ENCODE measurements at places on chromosomes 6 and 20.
A peak's percentile ranks its signal among the peaks of the same experiment; 100 is the strongest.

GRCh38 chr6:89313006-89313405 is 2.1 kb downstream of the GABRR2 start:
- DNase-seq, result peak; percentile 86

DNA sequence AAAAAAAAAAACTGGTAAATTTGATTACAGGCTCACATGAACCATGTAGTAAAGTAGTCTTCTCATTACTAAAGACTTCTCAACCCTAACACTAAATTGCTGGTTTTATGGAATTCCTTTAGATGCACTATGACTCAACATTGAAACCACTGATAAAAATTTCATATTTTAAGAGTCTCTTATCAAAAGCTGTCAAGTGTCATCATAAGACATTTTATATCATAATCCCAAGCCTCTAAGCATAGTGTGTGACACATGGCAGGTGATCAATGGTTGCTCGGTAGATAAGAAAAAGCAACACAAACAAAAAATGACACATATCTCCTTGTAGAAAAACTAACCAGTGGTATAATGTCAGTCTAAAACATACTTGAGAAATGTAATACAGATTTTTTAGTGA is 258.4 kb downstream of the RNGTT start:
- DNase-seq, result no peak

- DNase-seq, result peak; percentile 52
Observed at GRCh38 chr20:51695574-51696303, 72.5 kb downstream of the ATP9A start.

GRCh38 chr20:37344506-37345338 is 1.2 kb upstream of the SRC start:
- no peak for DNase-seq

DNA sequence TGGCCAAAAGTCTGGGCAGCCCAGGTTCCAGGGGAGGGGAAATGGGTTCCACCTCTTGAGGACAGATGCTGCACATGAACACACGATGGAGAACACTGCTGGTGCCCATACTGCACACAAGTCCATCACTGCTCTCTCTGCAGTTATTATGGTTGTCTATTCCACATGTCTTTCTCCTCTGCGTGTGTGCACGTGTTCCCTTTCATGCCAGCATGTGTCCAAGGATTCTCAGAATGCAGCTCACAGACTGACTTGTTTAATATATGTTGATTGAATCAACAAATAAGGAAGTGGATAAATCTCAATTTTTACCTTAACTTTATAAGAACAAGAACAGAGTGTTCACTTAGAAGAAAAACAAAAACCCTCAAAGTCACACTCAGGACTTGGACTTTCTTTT is 158.9 kb downstream of the FNDC1 start:
- DNase-seq, result no peak

GRCh38 chr20:58692579-58693225 is at the start of gene NPEPL1:
TSS of gene NPEPL1 (plus strand) at chr20:58692800. CDS start at chr20:58692901, 101 bp downstream.
- peak; percentile 84 for DNase-seq

DNA sequence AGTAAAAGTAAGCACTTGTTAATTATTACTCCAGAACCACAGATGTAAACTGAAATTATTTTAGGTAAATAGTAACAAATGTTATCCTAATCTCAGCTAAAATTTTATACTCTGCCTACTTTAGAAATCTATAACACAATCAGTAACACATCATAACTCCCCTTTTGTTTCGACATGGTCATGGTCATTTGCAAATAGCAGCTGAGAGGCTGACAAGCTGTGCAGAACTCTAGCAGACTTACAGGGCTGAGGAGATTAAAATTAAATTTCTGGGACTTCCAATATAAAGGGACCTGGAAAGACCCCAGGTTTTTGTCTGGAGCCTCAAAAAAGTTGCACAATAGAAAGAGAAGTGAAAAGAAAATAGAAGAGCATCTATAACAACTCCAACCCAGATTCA is 88.8 kb downstream of the PRL start:
- no peak for DNase-seq

GRCh38 chr6:67336014-67336413 is 1299.1 kb upstream of the ADGRB3 start:
- no peak for DNase-seq

- DNase-seq, result peak; percentile 40
Observed at GRCh38 chr6:129112591-129112990, 229.7 kb downstream of the LAMA2 start.

DNA sequence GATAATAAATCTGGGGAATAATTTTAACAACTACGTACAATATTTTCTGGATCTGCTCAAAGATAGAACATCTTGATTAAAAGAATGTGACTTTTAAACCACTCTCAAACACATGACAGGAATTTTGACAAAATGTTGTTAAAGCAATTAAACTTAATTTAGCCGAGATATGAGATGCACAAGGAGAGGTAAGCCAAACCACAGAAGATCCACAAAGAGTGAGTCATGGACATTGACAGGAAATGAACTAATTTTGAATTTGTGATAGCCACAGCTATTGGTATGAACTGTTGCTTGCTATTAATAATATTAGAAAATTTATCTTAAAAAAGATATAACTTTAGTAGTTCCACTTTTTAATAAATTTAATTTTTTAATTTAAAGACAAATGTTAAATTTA is 27.8 kb upstream of the VGLL2 start:
- peak; percentile 14 for DNase-seq

DNA sequence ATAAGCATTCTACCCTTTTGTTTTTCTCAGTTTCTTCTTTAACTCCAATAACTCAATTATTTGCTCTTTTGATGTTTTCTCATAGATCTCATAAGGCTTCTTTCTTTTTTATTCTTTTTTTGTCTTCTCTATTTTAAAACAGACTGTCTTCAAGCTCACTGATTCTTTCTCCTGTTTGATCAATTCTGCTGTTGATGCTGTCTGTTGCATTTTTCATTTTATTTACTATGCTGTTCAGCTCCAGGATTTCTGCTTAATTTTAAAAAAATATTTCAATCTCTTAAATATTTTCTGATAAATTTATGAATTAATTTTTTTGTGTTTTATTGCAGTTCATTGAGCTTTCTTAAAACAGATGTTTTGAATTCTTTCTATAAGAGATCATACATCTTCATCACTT is 48.1 kb upstream of the SNAP91 start:
- DNase-seq, result no peak

GRCh38 chr6:89566930-89567629 is 71.5 kb downstream of the LYRM2 start:
- no peak for DNase-seq

GRCh38 chr20:25078662-25079061 is 3.3 kb downstream of the VSX1 start:
- no peak for DNase-seq

GRCh38 chr20:51497542-51498467 is 44.7 kb downstream of the NFATC2 start:
- DNase-seq, result peak; percentile 28

GRCh38 chr6:10478187-10479040 is 42.7 kb upstream of the GCNT2 start:
- DNase-seq, result peak; percentile 42

DNA sequence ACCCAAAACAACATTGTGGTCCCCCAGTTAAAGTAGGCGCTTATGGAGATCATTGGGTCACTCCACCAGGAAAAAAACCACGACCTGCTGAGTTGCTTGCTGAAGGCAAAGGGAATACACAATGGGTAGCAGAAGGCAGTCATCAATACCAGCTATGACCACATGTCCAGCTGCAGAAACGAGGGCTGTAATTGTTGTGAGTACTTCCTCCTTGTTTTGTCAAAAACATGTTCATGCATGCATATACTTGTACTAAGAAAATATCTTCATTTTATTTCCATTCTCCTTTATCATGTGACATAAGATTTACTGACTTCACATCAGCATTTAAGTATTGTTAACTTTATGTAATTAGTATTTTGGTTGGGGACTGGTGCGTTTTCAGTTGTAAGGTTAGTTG is 16.9 kb downstream of the SERINC1 start:
- DNase-seq, result no peak

GRCh38 chr6:139568151-139568955 is 193.9 kb upstream of the CITED2 start:
- no peak for DNase-seq

- DNase-seq, result no peak
Observed at GRCh38 chr6:166932116-166932515, 24.2 kb downstream of the RNASET2 start.

GRCh38 chr6:75230484-75231325 is 12.9 kb downstream of the COX7A2 start:
- peak; percentile 75 for DNase-seq

- DNase-seq, result no peak
Observed at GRCh38 chr6:81806793-81807565, 54.5 kb upstream of the TENT5A start.

GRCh38 chr6:164911873-164912580 is 397.4 kb downstream of the C6orf118 start:
- DNase-seq, result peak; percentile 4

- DNase-seq, result no peak
Observed at GRCh38 chr6:36542041-36542440, 5.2 kb downstream of the STK38 start.

- no peak for DNase-seq
Observed at GRCh38 chr20:25013478-25014380, 21.2 kb upstream of the APMAP start.

- no peak for DNase-seq
Observed at GRCh38 chr20:25252230-25252651, 4.4 kb downstream of the PYGB start.

DNA sequence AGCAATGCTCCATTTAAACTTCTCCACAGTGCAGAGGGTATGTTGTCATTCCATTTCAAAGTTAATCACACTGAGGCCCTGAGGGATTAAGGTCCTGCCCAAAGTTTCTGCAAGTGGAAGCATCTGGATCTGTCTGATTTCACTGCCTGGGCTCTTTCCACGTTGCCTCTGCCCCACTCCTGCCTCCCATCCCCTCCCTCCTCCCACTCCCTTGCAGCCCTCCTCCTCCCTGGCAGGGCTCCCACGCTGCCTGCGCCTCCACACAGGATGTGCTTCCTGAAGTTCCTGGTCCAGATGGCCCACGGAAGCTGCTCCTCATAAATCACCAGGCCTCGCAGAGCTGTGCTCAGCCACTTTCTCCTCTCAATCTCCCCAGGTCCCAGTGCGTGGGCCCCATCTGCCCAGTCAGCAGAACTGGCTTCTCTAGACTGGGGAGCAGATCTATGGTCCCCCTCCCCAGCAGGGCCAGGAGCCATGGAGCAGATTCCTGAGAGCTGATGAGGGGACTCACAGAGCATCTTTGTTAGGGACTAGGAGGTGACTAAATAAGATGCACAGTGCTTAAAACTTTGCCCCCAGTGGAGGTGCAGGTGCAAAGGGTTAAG is 65.4 kb upstream of the MAFB start:
- DNase-seq, result peak; percentile 33

- peak; percentile 75 for DNase-seq
Observed at GRCh38 chr6:158311193-158311592, 1.1 kb upstream of the TULP4 start.

Measured in cardiac fibroblast (primary cell).